ENCODE measurements at places on chromosomes 2 and 18.
A peak's percentile ranks its signal among the peaks of the same experiment; 100 is the strongest.

- no peak for DNase-seq
Observed at GRCh38 chr2:229032608-229033234, 238.4 kb downstream of the PID1 start.

- no peak for DNase-seq
Observed at GRCh38 chr2:213296270-213296669, 12.0 kb downstream of the SPAG16 start.

DNA sequence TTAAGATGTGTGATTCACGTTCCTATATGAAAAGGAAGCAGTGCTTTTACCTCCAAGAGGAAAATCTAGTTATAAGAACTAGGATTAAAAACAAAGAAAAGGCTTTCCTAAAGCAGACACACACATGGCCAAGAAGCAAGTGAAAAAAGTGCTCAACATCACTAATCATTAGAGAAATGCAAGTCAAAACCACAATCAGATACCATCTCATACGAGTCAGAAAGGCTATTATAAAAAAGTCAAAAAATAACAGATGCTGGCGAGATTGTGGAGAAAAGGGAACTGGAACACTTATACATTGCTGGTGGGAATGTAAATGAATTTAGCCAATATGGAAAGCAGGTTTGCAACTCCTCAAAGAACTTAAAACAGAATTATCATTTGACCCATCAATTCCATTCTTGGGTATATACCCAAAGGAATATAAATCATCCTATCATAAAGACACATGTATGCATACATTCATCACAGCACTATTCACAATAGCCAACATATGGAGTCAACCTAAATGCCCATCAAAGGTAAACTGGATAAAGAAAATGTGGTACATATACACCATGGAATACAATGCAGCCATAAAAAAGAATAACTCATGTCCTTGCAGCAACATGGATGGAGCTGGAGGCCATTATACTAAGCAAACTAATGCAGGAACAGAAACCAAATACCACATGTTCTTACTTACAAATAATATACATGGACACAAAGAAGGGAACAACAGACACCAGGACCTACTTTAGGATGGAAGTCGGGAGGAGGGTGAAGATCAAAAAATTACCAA, 285.3 kb downstream of the RAD51AP2 start:
- no peak for DNase-seq

GRCh38 chr2:84972932-84973331, 2.0 kb downstream of the KCMF1 start:
- DNase-seq = no peak

DNA sequence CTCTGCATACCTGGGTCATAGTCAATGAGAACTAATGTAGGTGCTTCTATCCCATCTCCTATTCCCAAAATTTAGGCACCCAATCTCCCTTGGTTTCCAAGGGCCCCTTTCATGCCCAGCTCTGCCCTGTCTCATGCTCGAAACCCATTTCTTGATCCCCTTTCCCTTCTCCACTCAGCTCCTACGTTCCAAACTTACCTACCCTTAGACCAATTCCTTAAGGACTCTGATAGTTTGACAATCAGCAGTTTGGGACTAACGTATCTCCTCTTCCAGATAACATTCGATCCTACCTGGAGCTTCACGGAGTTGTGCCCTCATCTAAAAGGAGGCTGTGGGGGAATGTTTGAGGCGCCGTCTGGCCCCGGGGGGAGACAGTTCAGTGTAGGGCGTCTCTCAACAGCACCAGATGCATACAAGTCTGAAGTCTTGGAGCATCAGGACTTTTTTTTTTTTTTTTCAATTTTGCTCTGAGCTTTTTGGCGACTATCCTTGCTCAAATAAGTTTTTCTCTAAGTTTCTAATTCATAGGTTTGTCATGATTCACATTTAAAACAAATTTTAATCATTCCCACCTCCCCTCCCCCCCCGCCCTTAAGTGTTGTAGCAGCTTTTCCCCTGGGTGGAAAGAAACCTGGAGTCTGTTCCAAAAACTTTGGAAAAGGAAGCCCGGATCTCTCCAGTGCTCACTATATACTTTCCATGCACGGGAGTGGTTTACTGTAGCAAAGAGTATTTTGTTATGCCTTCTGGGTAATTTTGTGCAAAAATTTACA, 141.2 kb upstream of the LGALSL start:
- no peak for DNase-seq

DNA sequence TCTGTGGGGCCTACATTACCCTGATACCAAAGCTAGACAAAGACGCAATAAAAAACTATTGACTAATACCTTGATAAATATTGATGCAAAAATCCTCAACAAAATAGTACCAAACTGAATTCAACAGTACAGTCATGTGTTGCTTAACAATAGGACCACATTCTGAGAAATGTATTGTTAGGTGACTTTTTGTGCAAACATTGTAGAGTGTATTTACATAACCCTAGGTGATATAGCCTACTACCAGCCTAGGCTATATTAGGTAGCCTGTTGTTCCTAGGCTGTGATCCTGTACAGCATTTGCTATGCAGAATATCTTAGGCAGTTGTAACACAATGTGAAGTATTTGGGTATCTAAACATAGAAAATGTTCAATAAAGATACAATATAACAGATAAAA, 36.7 kb downstream of the CCDC138 start:
- DNase-seq = no peak

- DNase-seq = no peak
Observed at GRCh38 chr2:160974803-160975202, 185.4 kb upstream of the TANK start.

- no peak for DNase-seq
Observed at GRCh38 chr2:30233271-30234009, 2.1 kb downstream of the LBH start.

- no peak for DNase-seq
Observed at GRCh38 chr2:206432193-206433082, 10.9 kb upstream of the ADAM23 start.

- DNase-seq = peak; percentile 56
Observed at GRCh38 chr2:229445501-229446211, 174.6 kb upstream of the PID1 start.

DNA sequence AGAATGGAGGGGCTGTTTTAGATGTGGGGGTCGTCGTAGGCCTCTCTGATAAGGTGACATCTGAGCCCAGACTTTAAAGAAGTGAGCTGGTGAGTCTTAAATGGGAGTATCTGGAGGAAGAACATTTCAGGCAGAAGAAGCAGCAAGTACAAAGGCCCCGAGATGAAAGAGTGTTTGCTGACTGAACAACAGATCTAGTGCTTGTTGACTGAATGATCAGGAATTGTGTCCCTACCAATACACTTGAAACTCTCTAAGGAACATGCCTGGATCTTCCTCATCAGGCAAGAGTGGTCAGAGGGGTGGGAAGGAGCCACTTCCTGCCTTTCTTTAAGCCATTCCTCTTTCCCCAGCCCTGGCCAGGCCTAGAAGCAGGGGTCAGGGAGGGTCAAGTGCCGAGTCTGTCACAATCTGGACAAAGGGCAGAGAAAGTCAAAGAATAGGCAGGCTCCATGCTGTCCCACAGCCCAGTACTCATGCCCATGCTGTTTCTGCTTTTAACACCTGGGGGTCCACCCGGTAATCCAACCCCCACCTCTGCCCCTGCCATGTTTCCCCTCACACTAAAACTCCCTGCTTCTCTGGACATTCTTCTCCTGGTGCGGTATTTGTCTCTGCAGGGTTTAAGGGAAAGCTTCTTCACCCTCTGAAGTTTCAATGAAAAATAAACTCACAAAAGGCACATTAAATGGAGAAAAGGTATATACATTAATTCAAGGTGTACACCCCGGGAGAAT, 3.0 kb upstream of the TMEM37 start:
- no peak for DNase-seq

DNA sequence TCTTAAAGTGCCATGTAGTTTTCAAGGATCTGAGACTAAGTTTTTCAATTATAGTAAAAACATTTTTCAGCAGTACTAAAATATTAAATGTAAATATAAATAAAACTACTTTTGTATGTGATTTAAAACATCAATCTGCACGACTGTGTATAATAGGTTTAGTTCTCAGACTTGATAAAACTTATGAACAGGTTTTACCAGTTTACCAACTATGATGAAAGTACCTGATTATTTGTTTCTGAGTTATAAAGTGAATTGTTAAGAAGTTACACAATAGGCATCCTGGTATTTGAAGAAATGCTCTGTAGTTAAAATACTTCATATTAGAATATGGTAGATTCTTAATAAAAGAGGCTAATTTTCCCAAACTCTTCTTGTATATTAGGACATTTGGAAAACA, 14.8 kb downstream of the RELCH start:
- DNase-seq = no peak

DNA sequence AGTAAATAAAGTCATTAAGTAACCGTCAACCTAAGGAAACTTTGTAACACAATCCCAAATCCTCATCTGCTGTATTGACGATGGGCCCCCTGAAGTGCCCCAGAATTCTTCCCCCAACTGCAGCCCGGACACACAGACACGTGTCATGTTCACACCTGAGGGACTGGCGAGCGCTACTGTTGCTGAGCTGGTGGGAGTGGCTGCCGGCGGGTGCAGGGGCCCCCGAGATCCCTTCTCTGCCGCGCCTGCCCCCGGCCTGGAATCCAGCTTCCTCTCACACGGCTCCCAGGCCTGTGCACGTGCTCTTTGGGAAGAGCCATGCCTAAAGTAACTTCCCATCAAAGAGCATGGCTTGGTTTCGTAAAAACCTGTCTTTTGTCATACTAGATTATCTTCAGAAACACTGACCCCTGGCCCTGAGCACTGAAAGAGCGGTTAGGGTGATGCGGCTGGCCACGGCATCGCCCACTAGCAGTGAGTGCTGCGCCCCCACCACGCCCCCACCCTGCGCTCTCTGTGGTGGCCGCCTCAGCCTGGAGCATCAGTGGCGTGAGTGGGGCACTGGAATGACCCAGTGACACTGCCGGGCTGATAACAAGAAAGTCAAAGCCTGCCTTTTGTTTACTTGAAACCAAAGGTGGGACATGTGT, 56.0 kb downstream of the ADI1 start:
- no peak for DNase-seq

DNA sequence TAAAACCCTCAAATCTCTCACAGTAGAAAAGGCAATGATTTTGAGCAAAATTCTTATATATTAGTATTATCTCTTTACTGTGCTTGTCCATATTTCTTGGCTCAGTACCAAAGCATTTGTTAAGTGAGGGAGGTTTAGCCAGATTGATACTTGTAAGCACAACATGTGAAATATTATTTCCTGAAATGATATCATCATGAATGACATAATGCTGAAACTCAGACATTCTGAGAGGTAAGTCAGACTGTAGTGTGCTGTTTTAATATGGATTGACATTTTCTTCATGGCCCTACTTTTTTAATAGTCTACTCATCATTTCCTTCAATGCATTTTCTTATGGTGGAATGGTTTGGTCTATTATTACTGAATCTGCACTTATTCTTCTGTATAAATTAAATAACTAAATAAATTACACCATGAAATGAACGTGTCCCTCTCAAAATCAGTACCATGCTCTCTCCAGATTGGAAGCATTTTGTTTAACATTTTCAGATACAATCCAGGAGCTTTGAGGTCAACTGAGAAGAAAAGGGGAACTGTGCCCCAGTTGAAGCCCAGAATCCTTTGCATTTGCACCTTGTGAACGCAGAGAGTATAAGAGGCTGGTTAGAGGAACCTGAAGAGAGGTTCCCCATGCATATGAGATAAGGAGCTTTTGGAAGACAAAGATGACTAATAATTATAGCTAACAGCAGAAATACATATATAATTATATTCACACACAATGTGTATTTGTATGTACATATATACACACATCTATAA, 50.1 kb upstream of the CRACDL start:
- DNase-seq = no peak

DNA sequence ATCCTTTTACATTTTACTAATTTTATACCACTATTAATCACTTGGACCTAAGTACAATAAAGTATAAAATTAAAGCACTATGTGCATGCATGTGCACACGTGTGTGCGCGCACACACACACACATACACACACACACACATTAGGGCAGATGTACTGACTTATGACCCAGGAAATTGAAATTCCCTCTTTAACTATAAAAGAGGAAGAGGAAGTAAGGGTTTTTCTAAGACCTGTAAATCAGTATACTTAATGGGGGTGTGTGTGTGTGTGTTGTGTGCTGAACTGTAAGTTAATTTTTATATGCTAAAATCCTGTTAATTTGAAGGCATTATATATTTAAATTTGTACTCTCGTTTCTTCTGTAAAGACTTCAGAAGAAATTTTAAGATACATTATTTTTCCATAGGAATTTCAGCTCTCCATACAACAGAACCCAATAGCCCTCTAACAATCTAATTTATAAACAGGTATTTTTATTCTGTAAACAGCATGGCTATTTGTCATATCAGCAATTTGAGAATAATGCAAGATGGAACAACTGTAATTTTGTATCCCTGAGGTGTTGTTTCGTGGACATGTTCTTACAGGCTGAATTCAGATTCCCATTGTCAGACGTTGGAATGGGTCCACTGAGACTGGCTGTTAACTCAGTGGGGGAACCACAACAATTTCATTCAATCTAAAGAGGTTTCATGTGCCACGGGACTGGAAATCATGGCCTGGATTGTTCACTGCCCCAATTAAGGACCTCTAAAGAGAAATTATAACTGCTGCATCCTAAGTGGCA, 90.9 kb downstream of the PLA2R1 start:
- DNase-seq = no peak

GRCh38 chr18:49910986-49911385, 97.7 kb upstream of the ACAA2 start:
- no peak for DNase-seq

DNA sequence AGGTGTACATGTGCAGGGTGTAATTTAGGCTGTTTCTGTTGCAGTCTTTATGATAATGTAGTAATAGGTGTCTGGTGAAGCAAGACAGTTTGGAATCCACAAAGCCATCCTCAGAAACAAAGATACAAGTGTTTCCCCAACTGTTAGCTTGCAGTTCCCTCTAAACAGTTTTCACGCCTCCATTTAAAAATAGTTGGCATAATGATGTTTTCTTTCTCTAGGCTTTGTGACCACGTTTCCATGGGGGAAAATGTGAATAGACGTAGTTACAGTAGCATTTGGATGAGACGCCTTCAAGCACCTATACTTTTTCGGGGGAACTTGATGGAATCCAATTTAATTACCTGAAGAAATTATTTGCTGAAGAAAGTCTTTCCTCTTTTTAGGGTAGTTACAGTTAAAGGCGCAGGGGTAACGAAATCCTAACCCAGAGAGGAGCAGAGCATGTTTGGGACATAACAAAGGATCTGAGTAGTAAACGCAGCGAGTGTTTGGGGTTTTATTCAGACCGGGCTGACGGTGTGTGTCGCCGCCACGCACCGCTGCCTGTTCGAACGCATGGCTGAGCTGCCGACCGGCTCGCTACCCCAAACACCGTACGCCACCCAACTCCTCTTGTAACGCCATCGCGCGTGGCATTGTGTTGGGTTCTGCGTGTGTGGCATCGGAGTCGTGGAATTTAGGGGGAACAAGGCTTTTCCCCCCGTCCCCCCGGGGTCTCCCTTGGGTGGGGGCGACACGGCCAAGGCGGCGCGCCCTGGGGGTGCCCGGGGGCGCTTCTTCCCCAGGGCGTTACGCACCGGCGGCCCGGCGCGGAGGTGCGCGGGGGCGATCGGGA, 681 bp upstream of the NRP2 start:
- no peak for DNase-seq

GRCh38 chr2:118582058-118582457, 265.4 kb downstream of the EN1 start:
- DNase-seq = no peak

All from anterior cingulate cortex (tissue), 58 donors.